Foreskin keratinocyte (primary cell): ENCODE measurements at places on chromosomes 13 and 19.

- no peak for DNase-seq
Observed at GRCh38 chr13:47220453-47221140, 323.7 kb upstream of the HTR2A start.

DNA sequence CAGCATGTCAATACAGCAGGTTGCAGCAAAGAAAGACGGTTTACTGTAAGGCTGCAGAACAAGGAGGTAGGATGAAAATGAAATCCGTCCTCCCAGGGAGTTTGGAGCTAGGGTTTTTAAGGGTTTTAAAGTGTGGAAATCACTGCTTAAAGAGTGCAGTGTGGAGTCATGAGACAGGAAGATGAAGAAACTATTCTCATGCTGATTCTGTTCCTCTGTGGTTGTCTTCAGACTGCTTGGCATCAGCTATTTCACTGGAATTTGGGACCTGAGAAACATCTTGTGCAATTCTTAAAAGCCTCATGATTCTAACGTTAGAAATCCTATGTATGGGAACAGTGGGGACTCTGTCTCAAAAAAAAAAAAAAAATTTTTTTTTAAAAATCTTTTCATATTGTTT, 11.4 kb downstream of the ZNF331 start:
- DNase-seq, result peak; percentile 9

GRCh38 chr13:76958841-76959432, 10.6 kb downstream of the ACOD1 start:
- DNase-seq, result no peak

GRCh38 chr19:46733690-46734292, 12.1 kb upstream of the FKRP start:
- DNase-seq, result no peak

- no peak for DNase-seq
Observed at GRCh38 chr13:51601601-51602565, 17.6 kb downstream of the WDFY2 start.
